ENCODE measurements at places on chromosomes 12 and 14. TPM values are rescaled to one million over a fixed set of nuclear protein-coding genes. Genes with fewer than 3 reads are reported as not detected.

DNA sequence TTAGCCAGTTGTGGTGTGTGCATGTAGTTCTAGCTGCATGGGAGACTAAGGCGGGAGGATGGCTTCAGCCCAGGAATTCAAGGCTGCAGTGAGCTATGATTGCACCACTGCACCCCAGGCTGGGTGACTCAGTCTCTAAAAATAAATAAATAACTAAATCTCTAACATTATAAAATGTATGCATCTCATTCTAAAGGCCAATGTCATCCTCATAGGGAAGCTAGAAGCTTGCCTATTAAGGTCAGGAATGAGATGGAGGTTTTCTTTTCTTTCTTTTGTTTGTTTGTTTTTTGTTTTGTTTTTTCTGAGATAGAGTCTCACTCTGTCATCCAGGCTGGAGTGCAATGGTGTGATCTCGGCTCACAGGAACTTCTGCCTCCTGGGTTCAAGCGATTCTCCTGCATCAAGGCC lies 48.8 kb upstream of the PAPLN start:
- DNase-seq = no peak

- peak; percentile 87 for DNase-seq
Measured at GRCh38 chr14:77094672-77095284, 3.3 kb upstream of the CIPC start.

DNA sequence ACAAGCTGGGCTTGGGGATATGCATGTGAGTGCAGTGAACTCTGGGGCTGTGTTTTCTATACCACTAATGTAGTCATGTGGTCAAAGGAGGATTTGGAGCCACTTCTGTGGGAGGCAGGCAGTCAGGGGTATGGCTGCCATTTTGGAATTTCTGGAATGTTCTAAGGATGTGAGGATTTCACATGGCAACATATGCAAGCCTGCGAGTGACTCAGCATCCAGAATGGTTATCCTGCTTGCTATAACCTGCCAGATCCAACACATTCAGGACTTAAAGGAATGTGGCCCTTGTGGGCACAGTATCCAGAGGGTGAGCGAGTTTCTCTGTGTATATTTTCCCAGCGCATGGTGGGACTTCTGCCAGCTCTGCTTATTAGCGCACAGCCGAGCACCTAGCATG lies 249.2 kb upstream of the PWP1 start:
- no peak for DNase-seq

DNA sequence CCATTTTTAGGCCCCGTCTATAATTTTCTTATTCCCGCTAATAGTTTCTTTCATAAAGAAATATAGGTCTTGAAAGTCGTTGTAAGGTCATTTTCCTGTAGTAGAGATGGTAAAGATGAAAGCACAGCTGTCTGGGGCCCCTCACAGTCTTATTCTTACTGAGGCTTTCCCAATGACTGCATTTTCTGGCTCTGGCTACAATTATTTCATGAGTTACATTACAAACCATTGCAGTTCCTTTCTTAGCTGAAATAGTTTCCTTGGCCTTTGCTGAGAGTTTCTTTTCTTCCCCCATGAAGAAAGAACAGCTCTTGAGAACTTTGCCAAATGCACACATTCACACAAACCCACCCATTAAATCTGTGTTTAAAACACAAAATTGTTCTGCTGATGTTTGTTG lies 113.0 kb downstream of the DYRK2 start:
- DNase-seq = no peak

DNA sequence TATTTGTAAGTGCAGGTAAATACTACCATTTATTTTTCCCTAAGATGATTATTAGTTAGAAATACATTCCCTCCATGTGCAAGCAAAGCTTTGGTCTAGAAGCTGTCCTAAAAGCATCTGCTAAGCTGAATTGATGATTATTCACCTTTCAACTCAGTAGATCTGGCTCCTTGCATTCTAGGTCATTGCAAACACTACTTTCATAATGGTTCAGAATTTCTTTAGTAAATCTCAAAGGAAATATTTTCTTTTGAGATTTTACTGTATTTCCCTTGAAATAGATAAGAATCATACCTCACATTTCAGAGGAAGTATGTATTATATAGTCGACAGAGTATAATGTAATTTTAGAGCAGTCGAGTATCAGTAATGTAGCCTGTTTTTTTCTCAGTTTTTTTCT lies 2.4 kb downstream of the ETNK1 start:
- DNase-seq = no peak

- no peak for DNase-seq
Measured at GRCh38 chr14:71327691-71328090, 420.4 kb downstream of the PCNX1 start.

DNA sequence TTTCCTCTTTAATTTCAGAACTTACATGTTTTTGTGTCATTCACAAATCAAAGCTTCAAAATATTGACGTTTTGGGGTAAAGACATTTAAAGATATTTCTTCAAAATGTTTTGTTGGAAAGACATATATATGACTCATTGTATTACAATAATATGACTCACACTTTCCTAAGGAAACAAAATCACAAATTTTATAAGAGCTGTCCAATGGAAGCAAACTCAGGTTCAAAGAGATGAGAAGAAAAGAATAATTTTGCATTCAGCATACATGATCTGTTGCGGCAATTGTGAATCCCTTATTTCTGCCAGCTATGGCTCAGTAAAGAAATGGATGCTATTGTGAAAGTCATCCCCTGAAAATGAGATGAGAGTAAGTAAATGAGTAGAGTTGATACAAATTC lies 82.7 kb downstream of the GRIP1 start:
- DNase-seq = no peak

GRCh38 chr12:80406253-80406652 lies 37.8 kb upstream of the PTPRQ start:
- no peak for DNase-seq

DNA sequence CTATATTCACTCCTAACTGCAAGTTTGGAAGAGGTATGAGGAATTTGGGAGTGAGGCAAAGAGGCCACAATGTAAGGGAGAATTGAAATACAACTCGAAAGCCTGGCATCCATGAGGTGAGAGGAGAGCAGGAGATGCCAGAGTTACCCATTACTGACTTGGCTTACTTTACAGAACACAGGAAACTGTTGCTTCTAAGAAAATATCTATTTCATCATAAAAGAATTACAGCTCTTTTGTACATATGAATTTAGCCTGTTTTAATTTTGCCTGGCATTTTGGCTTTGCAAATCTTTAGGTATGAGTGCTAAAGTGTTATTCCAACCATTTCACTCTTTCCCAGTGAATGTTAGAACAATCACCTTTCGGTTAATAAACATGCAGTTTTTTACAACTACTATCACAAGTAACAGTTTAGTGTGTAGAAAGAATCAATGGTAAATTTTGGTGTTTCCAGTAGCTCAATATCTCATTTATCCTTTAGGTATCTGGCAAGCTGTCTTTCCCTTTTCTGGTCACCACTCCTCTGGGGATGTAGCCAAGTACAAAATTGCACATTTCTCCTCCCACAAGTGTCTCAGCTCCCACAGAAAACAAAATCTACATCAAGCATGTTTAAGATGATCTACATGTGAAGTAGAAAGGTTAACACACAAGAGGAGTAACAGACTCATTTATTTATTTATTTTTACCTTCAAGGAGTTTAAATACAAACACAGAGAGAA lies 196.6 kb upstream of the DCN start:
- peak; percentile 65 for DNase-seq

DNA sequence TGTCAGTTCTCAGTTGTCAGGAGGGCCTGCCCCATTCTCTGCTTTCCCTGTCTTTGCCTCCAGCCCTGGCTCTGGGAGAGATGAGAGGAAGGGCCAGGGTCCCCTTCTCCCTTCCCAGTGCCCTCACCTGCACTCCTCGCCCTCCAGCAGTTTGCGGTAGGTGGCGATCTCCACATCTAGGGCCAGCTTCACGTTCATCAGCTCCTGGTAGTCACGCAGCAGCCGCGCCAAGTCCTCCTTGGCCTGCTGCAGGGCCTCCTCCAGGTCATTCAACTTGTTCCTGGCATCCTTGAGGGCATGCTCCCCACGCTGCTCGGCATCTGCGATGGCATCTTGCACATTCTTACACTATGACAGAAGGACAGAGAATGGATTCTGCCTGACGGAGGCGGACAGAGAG lies 5.4 kb downstream of the KRT2 start:
- DNase-seq = no peak

DNA sequence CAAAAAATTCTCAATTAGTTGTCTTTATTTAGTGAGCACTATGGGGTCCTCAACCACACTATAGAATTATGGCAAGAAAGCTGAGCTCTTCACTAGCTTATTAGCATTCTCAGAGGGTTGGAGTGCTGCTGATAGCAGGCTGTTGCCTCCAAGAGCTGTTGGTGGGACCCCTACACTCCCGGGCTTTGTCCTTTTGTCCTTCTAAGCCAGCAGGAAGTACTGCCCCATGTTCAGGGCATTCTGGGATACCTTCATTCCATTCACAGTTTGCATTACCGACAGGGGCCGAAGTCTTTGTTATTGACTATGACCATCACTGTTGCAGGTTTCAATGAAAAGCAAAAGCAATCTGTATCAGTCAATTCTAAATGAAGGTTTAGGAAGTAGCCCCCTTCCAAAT lies 89.5 kb upstream of the OTX2 start:
- DNase-seq = no peak

GRCh38 chr14:21703357-21704326 lies 30.0 kb upstream of the OR4E1 start:
- no peak for DNase-seq

GRCh38 chr12:14956024-14956891 lies 5.1 kb downstream of the ARHGDIB start:
- no peak for DNase-seq

DNA sequence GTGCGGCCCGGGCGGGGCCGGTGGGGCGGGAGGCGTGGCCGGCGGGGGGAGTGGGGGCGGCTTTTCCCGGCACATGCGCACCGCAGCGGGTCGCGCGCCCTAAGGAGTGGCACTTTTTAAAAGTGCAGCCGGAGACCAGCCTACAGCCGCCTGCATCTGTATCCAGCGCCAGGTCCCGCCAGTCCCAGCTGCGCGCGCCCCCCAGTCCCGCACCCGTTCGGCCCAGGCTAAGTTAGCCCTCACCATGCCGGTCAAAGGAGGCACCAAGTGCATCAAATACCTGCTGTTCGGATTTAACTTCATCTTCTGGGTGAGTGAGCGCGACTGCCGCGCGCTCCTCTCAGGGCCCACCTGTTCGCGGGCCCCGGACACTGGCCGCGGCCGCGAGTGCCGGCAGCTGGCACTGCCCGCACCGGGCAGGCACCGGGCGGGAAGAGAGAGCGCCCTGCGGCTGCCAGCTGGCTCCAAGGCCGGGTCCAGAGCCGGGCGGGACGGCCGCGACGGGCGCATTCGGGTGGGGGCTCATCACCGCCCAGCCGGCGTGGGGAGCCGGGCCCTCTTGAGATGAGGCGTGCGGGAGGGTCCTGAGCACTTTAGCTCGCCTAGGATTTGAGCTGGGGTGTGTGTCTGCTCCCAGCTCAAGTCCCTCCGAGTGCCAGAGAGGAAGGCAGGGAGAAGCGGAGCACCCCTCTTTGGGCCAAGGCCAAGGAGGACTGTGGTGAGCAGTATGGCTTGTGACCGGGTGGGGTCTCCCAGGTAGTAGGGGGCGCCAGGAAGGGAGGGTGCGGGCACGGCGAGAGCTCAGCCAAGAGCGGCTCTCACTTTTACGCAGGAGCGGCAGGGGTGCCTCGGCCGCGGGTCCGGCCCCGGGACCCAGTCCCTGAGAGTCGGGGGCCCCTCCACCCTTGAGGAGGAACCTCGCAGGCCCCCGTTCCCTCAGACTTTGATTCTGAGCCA lies at the start of gene CD9:
TSS of gene CD9 (plus strand) at position 145 of the 957 bp plus-strand sequence. CDS start at position 245, 100 bp downstream.
- no peak for DNase-seq

GRCh38 chr12:15691388-15691787 lies 97.8 kb downstream of the EPS8 start:
- no peak for DNase-seq

GRCh38 chr12:52518574-52519386 lies 1.4 kb downstream of the KRT5 start:
- no peak for DNase-seq

GRCh38 chr12:46559311-46559710 lies 186.7 kb upstream of the SLC38A2 start:
- no peak for DNase-seq

- no peak for DNase-seq
Measured at GRCh38 chr14:95522116-95522515, 5.7 kb upstream of the SYNE3 start.

DNA sequence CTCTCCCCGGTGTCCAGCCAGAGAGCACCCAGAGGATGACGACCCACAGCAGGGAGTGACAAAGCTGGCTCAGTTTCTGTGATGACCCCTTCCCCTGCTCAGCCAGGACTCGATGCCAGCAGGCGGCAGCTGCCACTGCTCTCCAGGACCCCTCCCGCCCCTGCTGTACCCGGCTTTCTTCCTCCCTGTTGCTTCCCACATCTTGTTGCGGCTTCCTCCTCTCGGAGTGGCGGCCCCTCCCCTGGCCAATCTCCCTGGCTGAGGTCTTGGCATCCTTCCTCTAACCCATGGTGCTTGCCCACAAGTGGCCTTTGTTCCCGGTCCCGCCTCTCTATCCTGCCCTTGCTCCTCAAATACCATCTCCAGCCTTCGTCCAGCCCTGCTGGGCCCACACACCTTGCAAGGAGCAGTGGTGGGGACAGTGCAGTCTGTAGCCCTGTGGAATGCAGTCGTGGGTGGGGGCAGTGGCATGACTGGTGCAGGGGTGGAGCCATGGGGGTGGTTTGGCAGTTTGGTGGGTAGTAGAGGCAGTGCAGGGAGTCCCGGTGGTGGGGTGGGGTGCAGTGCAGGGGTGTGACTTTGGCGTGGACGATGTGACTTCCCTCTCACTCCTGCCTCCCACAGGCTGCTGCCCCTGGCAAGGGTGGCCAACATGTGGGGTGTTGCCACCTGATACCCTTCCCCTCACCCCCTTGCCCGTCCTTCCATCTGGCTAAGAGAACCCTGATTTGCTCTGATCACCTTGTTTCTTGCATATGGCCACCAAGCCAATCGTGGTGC lies 16.3 kb upstream of the BEGAIN start:
- DNase-seq = no peak

GRCh38 chr12:24906141-24906540 lies 42.8 kb downstream of the BCAT1 start:
- no peak for DNase-seq

GRCh38 chr14:61330511-61330910 lies 9.1 kb downstream of the PRKCH start:
- no peak for DNase-seq

DNA sequence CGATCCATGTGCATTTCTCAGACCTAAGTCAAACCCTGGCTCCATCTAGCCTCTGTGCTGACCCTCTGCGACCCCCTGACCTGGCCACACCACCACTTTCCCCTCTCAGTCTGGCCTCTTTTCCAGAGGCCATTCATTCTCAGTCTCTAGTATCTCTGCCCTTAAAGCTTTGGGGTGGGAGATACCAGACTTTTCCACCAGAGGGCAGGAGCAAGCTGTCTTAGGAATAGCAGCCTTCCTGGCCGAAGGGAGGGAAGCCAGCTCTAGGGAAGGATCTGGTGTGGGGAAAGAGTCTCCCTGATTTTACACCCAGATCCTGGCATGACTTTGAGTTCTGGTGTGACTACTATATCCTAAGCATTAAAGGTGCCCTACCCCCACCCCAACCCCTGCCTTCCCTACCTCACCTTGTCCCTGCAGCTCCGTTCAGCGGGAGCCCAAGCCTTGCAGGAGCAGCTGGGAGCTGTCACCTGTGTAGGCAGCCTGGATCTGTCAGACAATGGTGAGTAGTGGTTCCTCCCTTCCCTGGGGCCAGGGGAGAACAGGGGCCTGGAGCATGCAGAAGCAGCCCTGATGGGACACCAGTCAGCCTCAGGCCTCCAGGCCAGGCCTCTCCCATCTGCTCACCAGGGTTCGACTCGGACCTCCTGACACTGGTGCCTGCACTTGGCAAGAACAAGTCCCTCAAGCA lies 6.6 kb downstream of the CARMIL3 start:
- peak; percentile 84 for DNase-seq

PTGER2 gene
- 0.43 TPM for total RNA-seq

POTEM gene
- total RNA-seq = not detected

BDKRB1 gene
- total RNA-seq = not detected

TPPP2 gene
- not detected for total RNA-seq

MFAP5 gene
- total RNA-seq = not detected

NANOG gene
- total RNA-seq = not detected
